ENCODE measurements at places on chromosomes 7 and 10.

GRCh38 chr7:50184271-50184990, 91.4 kb upstream of the ZPBP start:
- no peak for DNase-seq

DNA sequence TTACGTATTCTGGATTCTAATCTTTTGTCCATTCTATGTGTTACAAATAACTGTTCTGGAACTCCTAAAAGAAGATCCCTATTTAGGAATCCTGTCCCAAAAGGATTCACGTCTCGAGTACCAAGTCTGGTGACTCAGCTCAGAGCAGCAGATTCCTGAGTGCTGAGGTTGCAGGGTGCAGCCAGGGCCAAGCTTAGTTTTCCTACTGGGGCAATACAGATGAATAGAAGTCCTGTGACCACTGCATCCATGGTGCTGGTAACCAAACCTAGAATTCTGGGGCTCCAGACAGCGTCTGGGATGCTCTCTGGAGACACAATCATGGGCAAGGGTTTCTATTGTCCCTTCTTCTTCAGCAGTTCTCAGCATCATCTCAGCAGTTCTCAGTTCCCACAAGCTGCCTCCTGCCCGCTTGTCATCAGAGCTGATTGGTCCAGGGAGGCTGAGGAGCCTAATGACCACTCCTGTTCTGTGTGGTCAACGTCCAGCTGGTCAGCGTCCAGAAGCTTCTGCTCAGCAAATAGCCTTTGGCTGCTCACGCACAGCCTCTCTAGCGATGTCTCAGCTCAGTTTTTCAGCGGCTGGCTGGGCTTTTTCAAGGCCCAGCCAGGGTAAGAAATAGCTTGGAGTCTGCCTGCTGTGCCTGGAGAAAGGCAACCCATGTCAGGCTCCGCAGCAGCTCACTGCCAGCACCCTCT, 50.4 kb upstream of the C7orf33 start:
- no peak for DNase-seq

- no peak for DNase-seq
Observed at GRCh38 chr7:124155432-124156022, 122.7 kb upstream of the TMEM229A start.

- DNase-seq, result peak; percentile 51
Observed at GRCh38 chr7:43248961-43249822, 136.7 kb downstream of the HECW1 start.

DNA sequence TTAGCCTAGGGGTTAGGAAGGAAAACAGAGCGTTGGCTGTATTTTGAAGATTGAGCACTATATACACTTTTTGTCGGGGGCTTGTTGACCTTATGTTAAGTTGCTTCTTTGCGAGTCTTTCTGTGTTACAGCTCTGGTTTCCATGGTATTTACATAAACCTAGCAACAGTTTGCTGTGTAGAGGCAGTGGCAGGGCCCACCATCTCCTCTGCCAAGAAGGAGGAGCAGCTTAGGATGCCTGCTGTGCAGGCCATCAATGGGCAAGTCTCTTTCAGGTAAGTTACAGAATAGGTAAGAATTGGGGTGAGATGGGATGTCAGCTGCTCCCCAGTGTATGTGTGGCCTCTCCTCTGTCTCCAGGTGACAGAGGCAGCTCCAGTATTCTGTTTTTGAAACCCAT, 485.5 kb downstream of the LRMDA start:
- DNase-seq, result no peak

- no peak for DNase-seq
Observed at GRCh38 chr10:78524941-78525340, 491.3 kb downstream of the RPS24 start.

DNA sequence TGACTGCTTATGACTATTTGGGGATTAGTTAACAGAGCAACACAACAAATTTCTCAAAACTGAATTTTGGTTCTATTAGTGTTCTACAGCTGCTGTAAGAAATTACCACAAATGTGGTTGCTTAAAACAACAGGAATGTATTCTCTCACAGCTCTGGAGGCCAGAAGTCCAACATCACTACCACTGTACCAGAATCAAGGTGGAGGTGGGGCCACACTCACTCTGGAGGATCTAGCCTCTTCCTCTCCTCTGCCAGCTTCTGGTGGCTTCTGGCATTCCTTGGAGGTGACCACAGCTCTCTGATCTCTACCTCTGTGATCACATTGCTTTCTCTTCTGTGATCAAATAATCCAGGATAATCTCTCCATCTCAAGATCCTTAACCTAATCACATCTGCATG, 194.7 kb upstream of the BMPER start:
- no peak for DNase-seq

DNA sequence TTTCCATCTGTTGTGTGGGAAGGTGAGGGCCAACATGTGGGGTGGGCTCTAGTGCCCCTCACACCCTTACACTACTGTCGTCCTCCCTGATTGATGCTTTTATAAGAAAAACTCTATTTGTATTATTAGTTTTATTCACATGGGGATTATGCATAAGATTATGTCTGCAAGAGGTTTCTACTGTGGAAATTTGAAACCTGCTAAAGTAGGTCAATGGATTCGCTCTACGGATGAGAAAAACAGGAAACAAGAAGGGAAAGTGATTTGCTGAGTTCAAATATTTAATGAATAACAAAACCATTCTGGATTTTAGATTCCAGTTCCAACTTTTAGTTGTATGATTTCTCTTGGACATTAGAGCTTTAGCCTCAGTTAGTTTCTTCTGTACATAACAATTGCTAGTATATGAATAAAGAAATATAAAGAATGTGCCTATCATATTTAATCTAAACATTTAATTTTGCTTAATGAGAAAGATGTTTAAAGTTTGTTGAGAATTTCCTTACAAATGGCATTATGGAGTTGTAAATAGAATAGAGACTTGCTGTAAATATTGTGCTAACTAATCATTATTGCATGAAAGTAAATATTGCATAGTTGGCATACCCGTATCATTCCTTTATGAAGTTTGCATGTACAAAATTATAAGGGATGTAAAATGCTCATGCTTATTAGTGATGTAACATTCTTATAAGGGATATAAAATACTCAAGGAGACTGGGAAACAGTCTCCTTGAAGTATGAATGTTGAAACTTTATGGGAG, 193.8 kb downstream of the THSD7A start:
- no peak for DNase-seq

GRCh38 chr7:7908622-7909145, 59.9 kb upstream of the GLCCI1 start:
- no peak for DNase-seq

DNA sequence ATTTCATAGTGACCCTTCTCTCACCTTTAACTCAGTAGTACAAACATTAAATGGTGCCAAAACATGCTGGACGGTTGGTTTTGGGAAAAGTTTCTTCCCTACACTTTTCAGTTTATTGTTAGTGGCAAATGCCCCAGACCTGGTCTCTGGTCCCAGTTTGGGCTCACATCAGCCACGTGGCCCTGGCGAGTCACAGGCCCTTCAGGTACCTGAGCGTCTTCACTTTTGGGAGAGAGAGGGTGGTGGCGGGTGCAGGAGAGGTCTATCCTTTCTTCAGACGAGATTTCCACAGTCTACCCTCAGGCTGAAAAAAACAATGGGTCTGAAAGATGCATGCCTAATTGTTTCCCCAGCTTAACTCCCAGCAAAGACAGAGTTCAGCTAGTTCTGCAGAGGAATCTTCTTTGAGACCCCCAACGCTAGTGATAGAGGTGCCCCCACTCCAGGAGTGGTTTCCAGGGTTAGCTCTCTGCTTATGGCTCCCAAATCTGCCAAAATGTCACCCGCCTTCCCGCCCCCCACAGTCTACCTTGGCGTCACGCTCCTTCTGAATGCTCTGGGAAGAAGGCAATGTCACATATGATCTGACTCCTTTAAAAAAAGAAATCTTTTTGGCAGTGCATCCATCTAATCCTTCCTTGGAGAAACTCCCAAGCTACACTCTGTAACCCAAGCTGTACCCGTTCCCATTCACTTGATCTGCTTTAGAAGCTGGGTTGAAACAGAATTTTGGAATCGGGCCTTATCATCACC, 384.8 kb upstream of the FOXK1 start:
- DNase-seq, result no peak

DNA sequence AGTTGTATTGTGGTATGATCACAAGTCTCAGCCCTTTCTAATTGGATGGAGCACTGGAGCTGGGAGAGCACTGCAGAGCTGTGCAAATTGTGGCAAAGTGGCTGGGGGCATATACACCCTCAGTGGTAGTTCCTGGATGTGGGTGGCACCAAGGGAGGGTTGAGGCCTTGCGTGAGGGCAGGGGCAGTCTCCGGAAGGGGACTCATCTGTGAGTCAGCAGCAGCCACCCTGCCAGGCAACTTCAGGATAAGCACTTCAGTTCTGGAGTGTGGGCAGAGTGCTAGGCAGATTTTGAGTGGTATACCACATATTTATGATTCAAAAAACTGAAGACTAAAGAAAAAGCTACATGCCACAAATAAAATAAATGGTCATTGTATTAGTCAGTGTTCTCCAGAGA, 210.5 kb downstream of the ETV1 start:
- peak; percentile 63 for DNase-seq

- no peak for DNase-seq
Observed at GRCh38 chr7:108263425-108263824, 133.3 kb upstream of the LAMB4 start.

DNA sequence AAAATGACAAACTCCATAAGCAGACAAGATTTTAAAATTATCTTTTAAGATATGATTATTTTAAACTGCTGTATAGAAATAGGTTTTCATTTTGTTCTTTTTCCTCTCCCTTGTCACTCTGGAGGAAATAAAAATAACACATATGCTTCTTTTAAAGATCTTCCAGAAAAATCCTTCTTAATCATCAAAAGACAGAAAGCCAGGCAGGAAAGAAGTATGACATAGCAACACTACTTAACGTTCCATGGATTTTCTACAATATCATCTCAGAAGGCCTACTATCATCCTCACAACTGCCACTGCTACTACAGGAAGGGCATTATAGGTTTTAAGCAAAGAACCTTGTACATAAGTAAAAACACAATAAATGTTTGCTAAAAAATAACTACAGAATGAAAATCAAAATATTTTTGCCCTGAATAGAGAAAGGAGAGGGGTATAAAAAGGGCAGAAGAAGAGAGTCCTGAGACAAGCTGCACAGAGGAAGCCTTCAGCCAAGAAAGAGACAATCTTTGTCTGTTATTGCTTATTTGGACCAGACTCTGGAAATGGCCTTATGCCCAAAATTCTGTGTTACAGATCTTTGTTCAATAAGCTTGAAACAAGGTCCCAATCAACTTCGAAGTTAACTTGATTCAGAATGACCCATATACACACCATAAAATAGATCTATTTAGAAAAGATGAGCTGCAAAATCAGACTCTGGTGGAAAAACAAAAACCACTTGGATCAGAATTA, 67.8 kb downstream of the ABI1 start:
- DNase-seq, result no peak

DNA sequence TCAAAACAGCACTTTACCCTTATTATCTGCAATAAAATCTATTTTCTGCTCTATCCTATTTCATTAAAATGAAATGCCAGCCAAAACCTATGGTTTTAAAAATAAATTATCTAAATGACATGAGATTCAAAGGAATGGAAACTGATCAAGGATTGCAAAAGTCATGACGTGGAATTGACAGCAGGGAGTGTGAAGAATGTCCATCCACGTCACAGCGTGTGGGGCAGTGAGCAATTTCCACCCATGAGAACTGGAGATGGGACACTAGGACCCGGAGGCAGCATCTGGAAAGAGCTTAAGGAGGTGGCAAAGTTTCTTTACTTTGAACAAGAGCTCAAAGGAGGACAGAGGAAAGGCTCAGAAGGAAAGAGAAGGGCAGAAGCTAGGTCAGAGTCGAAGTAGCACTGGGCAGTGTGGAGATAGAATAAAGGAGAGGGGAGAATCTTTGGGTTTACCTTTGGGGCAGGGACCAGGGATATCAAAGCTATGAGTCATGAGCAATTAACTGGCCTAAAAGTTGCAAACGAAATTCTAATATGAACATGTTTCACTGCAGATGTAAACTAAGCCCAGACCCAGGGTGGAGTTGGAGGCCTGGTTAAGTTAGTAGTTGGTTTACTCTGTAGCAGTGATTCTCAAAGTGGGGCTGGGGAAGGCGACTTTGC, 24.9 kb upstream of the STK17A start:
- no peak for DNase-seq

DNA sequence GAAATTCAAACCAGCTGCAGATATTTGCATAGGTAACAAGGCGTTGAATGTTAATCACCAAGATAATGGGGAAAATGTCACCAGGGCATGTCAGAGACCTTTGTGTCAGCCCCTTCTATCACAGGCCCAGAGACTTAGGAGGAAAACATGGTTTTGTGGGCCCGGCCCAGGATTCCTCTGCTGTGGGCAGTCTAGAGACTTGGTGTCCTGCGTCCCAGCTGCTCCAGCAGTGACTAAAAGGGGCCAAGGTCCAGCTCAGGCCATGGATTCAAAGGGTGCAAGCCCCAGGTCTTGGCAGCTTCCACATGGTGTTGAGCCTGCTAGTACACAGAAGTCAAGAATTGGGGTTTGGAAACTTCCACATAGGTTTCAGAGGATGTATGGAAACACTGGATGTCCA, 147.5 kb upstream of the ZWINT start:
- DNase-seq, result no peak

GRCh38 chr10:97060441-97061084, 125.2 kb downstream of the SLIT1 start:
- DNase-seq, result no peak

DNA sequence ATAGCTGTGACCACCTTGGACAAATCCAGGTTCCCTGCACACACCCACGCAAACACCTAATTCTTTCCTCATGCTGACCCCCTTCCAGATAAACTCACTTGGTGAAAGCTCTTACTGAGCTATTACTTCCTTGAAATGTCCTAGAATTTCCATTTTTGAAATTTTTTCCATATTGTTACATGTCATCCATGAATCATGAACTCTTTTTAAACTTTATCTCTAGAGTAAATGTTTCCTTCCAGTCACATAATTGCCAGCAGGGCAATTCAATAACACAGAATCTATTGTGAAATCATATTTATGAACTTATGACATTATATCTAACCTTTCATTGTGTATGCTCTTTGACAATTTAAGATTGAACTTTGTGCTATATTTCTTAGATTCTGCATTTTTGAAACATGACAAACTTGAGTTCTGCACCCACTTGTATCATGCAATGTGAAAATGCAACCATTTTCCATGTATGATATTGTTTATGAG, 26.8 kb upstream of the FGL2 start:
- no peak for DNase-seq

- no peak for DNase-seq
Observed at GRCh38 chr7:51430480-51431086, 114.0 kb upstream of the COBL start.

GRCh38 chr7:41507686-41508268, 195.1 kb downstream of the INHBA start:
- DNase-seq, result no peak

GRCh38 chr7:94352887-94353286, 41.8 kb upstream of the COL1A2 start:
- no peak for DNase-seq

GRCh38 chr10:84353052-84353803, 24.8 kb downstream of the CCSER2 start:
- no peak for DNase-seq

DNA sequence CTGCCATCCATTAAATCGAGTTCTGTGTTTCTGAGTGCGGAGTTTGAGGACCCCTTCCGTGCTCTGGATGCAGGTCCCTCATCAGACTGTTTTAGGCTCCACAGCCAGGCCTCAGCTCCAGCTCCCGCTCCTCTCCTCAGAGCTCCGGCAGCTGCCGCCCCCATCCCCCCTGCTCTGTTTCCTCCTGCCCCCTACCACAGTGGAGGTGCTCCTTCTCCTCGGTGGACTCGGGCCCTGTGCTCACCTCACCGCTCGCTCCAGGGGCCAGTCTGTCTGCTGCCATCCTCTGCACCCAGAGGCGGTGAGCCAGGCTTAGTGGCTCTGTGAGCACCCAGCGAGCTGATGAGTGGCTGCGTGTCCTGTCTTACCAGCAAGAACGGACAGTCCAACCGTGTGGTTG, 21.4 kb upstream of the PRKAR1B start:
- DNase-seq, result peak; percentile 24

- no peak for DNase-seq
Observed at GRCh38 chr7:85102813-85103350, 84.0 kb downstream of the SEMA3D start.
